ENCODE measurements at places on chromosomes 5 and 9.

GRCh38 chr9:24841993-24842392 is 296.3 kb upstream of the IZUMO3 start:
- no peak for DNase-seq

- DNase-seq = no peak
Observed at GRCh38 chr9:76562511-76562911, 103.5 kb downstream of the GCNT1 start.

DNA sequence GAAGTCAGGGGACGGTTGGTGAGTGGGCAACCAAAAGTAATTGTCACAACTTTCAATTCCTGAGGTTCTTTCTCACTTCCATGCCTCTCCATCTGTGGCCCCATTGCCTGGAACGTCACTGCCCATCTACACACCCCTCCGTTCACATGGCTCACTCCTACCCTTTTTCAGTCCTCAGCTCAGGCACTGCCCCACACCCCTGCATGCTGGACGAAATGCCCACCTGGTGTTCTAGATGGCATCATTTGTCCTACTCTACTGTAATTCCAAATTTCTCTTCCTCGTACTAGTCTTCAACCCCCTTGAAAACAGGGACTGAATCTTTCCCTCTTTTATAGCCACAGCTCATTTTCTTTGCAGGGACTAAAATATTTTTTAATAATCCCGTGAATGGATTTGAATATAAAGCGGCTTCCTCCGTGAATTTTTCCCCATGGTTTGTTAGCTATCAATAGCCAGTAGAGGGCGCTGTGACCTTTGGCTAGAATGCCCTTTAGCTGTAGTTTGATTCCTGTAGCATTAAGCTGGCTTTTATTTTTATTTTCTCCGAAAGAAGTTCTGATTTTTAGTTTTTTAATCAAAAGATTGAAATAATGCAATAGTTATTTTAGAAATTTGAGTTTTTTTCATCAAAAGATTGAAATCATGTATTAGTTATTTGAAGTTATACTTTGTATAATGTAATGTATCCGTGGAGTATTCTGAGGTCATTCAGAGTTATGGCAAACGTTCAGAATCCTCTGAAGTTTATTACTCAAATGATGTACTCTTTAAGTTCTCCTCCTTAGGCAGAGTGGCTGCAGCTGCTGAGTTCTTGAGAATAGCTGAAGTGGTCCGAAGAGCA is 232.1 kb downstream of the SH3GL2 start:
- DNase-seq = peak; percentile 60

DNA sequence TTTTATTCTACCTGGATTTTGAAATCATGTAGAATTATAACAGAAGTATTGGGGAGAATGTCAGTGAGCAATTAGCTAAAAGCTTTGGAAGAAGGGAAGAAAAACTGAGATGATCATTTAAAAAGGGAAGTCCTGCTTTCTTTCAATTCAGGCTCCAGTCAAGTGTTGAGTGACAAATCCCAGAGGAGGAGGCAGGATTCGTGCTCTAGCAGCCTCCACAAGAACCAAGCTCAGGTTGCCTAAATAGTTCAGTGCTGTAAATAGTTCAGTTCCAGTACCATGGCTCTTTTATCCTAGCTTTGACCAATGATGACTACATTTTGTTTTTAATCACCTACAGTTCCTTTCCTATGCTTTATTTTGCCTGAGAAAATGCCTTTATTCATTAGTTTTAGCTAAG is 204.9 kb upstream of the NREP start:
- DNase-seq = no peak

GRCh38 chr5:80033513-80033912 is 1.6 kb upstream of the THBS4 start:
- no peak for DNase-seq
